ENCODE measurements at places on chromosomes 13 and 19.

DNA sequence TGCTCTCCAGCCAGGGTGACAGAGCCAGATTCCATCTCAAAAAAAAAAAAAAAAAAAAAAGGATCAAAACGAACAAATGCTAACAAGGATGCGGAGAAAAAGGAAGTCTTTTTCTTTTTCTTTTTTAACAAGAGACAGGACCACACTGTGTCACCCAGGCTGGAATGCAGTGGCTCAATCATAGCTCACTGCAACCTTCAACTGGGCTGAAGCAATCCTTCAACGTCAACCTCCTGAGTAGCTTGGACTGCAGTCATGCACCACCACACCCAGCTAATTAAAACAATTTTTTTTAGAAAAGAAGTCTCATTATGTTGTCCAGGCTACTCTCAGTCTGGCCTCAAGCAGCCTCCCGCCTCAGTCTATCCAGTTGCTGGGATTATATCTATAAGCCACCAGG is 20.8 kb upstream of the OR7A17 start:
- DNase-seq = no peak

DNA sequence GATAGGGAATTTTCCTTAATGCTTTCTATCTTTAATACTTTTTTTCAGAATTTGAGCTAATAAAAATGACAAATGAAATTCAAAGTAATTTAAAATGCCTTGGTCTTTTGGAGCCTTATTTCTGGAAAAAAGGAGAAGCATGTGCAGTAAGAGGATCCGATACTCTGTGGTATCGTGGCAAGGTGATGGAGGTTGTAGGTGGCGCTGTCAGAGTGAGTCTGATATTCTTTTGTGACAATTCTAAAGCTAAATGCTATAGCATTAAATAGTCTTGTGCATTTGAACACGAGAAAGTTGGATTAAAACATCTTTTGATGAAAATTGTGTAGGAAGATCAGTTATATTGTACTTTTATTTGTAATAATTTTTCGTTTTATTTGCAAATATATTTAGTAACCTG is 95.0 kb downstream of the RNF17 start:
- no peak for DNase-seq

GRCh38 chr19:44925114-44925891 is 10.9 kb downstream of the APOC1 start:
- no peak for DNase-seq

DNA sequence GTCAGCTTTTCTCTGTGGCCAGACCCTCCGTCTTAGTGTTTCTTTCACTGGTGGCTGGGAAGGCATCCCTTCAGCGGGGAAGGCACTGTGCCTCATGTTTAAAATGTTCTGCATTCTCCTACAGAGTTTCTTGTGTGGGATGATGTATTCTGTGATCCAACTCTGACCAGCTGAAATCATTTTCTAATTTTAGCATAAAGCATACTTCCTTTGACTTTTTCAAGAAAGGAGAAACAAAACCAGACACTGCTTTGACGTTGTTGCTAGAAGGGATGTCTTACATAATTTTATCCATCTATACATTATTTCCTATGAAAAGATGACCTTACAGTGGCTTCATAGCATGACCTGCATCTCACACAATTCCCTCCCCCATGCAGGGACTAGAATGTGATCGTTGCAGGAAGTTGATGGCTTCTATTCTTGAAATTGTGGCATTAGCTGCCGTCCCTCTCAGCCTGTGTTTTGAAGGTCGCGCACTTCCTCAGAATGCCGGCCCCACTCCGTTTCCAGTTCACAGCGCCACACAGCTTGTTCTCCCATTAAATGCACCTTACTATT is 38.6 kb upstream of the TEX29 start:
- DNase-seq = peak; percentile 79

- DNase-seq = no peak
These were observed 42.5 kb downstream of the ABCC4 start for GRCh38 chr13:95258619-95259194.

GRCh38 chr19:12833418-12833737 is 1.0 kb downstream of the RTBDN start:
- no peak for DNase-seq

DNA sequence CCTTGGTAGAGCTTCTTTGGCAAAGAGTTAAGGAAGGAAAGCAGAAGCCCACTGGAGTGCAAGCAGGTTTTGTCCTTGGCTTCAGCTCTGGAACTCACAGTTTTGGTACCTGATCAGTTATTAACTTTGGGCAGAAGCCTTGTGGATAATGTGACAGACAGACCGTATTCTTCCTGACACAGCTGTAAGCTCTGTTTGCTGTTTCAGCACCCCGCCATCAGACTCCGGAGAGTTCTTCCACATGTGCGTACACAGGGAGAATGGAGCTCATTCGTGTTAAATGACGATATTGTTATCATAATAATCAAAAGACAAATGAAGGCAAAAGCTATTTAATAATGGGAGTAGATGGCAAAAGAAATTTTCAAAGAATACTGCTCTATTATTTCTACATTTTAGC is 155.1 kb upstream of the ARGLU1 start:
- no peak for DNase-seq

- no peak for DNase-seq
These were observed 134.7 kb downstream of the LHFPL6 start for GRCh38 chr13:39468306-39468705.

GRCh38 chr13:47481536-47481935 is 519.5 kb downstream of the SUCLA2 start:
- peak; percentile 12 for DNase-seq

- peak; percentile 2 for DNase-seq
These were observed 45.4 kb upstream of the MYCBP2 start for GRCh38 chr13:77372275-77372674.

DNA sequence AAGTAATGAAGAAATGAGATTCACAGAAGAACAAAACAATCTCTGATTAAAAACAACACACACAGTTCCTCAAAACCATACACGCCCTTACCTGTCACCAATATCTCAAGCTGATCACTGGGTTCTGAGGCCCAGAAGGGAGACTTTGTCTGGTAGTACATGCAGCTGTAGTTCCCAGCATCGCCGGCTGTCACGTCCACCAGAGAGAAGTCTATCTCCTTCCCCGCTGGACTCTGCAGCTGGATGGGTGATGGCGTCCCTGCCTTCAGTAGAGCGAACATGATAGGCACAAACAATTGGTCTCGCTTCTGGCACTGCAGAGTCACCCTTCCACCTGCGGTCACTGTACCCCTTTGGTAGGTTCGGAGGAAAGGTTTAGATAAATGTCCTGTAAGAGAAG is 7.3 kb downstream of the TARM1 start:
- DNase-seq = no peak

- DNase-seq = no peak
These were observed 101.9 kb downstream of the GADD45B start for GRCh38 chr19:2577722-2578335.

DNA sequence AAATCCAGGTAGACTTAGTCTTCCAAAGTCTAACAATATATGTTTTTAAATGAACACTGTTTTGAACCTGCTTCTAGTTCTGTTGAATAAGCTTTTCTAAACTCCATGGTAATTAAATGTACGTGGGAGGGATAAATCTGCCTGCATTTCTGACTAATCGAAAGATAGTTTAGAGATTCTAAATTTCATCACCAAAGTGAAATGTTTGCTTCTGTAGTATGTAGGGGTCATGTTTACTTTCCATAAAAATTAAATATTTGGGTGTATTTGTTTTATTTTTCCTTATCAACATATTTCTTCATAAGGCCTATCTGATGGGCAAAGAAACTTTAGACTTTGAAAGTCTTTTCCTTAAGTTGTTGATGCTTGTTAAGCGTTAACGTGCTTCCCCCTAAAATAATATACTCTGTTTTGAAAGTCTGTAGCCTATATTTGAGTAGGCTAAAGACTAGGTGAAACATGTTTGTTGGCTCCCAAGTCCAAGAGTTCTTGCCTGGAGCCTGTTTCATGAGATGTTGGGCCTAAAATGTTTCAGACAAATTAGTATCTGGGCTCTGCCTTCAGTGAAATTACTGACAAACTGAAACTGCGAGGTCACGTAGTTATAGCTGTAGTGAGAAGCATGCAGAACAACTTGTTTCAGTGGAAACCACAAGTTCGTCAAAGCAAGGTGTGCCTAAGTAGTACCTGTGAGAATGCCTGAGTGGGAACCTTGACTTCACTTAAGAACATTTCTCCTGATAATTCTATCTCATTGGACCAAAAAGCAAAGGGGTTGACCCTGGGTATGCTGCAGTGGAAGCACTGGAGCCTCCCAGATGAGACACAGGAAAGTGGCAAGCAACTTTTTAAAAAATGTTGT is 126.2 kb downstream of the LMO7 start:
- no peak for DNase-seq

DNA sequence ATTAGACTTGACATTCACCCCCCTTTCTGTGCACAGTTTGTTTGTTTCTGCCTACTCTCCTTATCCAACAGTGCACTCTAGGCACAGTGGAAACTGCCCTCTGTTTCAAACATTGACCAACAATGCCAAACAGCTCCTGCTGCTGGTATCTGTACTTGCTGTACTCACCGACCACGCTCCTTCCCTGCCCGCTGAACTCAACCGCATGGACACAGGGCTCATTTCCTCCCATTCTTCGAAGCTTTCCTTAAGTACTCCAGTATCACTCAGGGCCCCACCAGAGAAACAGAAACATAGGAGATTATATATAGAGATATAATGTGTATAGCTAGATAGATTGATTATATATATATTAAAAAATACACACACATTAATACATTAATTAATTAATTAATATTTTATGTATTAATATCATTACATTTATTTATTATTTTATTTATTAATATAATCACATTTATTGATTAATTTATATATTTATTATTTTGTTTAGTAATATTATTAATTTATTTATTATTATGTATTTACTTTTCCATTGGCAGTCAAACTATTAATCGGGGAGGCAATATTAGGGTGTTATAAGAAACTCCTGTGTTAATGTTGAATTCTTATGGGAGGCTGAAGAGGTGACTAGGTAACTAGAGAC is 1528.2 kb downstream of the EFNB2 start:
- DNase-seq = no peak

DNA sequence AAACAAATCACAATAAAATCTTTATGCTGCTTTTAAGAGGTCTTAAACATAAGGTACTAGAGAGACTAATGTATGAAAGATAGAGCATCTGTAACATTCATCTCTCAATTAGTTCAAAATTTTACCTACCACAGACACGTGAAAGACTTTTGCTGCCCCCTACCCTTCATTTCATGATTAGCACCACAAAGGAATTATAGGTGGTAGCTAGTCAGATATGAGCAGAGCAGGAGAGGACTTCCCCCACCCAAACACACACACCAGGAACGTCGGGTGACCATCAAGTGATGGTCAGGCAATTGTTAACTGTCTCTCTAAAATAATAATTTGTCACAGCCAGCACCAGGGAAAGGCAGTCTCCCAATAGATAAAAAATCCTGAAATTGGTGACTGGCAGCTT is 1531.7 kb upstream of the SPRY2 start:
- DNase-seq = no peak

GRCh38 chr13:30143666-30144400 is 163.5 kb downstream of the KATNAL1 start:
- DNase-seq = peak; percentile 52

- no peak for DNase-seq
These were observed 12.3 kb upstream of the INTS6 start for GRCh38 chr13:51465124-51465523.

- peak; percentile 70 for DNase-seq
These were observed 4.7 kb upstream of the MYBPC2 start for GRCh38 chr19:50427997-50428425.

DNA sequence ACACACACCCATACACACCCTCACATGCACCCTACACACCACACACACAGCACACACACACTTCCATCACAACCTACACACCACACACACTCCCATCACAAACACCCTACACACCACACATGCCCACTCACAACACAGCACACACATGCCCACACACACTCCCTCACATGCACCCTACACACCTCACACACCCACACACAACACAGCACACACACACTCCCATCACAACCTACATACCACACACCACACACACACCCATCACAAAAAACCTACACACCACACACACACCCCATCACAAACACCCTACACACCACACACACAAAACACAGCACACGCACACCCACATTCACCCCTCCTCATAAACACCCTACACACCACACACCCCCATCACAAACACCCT is 15.1 kb downstream of the PEPD start:
- no peak for DNase-seq

DNA sequence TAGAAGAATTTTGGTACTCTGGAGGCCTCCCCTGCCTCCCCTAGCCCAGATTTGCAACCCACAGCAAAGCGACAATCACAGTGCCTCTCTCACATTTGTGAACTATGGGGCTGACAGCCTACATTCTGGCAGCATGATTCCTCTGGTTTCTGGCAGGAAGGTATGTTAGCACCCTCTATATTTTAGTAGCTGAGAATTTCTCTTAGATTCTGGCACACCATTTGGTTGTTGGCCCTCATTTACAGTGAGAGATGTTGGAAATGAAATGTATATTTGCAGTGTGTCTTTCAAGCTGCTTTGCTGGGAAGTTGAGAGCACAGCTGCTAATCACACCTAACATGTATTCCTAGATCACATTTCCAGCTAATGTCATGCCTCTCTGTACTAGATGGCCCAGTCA is 735.0 kb downstream of the FGF9 start:
- no peak for DNase-seq

GRCh38 chr13:61358599-61358998 is 57.0 kb downstream of the PCDH20 start:
- DNase-seq = no peak

- no peak for DNase-seq
These were observed 4.4 kb upstream of the CNMD start for GRCh38 chr13:52743988-52744387.

- DNase-seq = no peak
These were observed 136.1 kb upstream of the IRS2 start for GRCh38 chr13:109922518-109922917.

DNA sequence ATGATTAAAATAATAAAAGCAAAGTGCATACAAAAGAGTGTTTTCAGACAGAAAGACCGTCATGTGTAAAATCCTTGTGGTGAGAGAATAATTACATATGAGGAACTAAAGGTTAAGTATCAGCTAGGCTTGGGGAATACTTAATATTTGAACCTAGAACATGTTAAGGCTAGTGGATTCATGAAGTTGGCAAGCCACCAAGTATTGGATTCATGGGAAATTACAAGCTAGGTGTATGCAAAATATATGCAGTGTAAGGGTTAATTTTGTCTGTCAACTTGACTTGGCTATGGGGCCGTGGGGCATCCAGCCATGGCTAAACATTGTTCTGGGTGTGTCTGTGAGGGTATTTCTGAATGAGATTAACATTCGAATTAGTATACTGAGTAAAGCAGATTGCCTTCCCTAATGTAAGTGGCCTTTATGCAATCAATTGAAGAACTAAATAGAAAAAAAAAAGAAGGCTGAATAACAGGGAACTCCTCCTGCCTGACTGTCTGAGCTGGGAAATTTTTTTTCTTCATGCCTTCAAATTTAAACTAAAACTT is 533.5 kb upstream of the KLF12 start:
- DNase-seq = no peak

DNA sequence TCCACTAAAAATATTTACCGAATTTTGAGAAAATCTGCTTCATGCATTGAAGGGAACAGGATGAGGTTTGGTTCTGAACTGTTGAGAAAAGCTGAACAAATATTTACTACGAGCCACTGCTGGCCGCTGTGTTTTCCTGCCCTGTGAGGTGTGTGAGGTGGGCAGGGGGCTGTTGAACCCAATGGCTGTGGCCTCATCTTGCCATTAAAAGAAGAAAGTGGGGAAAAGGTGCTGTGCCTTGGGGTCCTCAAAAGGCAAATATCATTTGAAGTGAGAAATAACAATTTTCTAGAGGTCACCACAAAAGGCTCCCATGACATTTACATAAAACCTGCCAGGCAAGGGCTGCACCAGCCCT is 44.7 kb downstream of the KLF2 start:
- no peak for DNase-seq

- no peak for DNase-seq
These were observed 20.4 kb downstream of the RBM26 start for GRCh38 chr13:79385694-79386093.
